ENCODE measurements at places on chromosomes 5 and 9.

- DNase-seq, result no peak
Observed at GRCh38 chr9:36571333-36571732, 1.4 kb upstream of the MELK start.

DNA sequence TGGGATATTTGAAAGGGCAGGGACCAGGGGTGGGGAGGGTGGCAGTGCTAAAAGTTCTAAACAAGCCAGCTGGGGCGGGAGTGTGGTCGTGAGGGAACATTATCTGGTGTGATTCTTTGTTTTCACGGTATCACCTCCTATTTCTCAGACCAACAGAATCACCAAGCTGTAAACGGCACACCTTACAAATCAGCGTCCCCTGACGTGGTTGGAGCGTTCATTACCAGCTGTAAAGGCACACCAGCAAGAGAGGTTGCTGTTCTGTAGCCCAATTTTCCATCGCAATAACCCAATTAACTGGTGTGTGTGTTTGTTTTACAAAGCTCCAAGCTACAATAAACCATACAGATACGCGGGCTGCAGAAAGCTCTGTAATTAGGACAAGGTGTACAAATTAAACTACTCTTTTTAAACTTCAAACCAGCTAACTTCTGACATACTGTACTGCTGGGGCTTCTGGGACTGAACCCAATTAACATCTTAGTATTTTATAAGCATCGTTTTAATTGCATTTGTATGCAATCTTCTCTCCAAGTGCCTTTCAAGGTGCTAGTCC lies 303.6 kb upstream of the CLINT1 start:
- DNase-seq, result no peak

GRCh38 chr5:159965031-159965837 lies 43.7 kb upstream of the TTC1 start:
- peak; percentile 85 for DNase-seq

- no peak for DNase-seq
Observed at GRCh38 chr5:95152131-95152530, 132.8 kb downstream of the MCTP1 start.

- no peak for DNase-seq
Observed at GRCh38 chr5:36669015-36669651, 62.7 kb downstream of the SLC1A3 start.

- peak; percentile 2 for DNase-seq
Observed at GRCh38 chr5:173163219-173163618, 18.9 kb downstream of the BNIP1 start.

DNA sequence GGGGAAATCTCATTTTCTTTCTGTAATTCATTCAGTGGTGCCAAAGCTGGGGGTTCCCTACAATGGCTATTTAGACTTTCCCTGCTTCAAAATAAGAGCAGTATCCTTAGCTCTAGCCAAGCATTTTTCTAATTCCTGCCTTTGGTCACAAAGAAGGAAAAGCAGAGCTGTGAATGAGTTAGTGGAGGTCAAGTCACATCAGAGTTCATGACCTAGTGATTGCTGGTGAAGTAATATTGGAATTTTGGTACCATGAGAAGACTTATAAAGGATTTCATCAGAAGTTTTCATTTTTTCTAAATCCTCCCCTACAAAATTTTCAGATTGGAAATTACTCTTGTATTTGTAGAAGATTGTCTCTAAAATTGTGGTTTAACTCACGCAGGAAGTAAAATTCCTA lies 28.0 kb downstream of the DNAJC21 start:
- DNase-seq, result peak; percentile 8

GRCh38 chr5:119166026-119166425 lies 95.1 kb downstream of the DMXL1 start:
- DNase-seq, result no peak

GRCh38 chr5:141476132-141476911 lies 556 bp downstream of the PCDHGC3 start:
- peak; percentile 90 for DNase-seq

Data from adipocyte (in vitro differentiated cells).